ENCODE measurements at places on chromosomes 13 and 19.

GRCh38 chr19:53876651-53877224 lies 5.3 kb upstream of the PRKCG start:
- DNase-seq = no peak

GRCh38 chr19:39167461-39168257 lies 29.1 kb upstream of the NCCRP1 start:
- no peak for DNase-seq

GRCh38 chr19:39506598-39506943 lies 7.8 kb downstream of the DLL3 start:
- no peak for DNase-seq

- DNase-seq = no peak
These were observed 13.0 kb downstream of the OR7A5 start for GRCh38 chr19:14821937-14822336.

GRCh38 chr19:55585658-55586339 lies 5.2 kb upstream of the ZNF579 start:
- peak; percentile 36 for DNase-seq

DNA sequence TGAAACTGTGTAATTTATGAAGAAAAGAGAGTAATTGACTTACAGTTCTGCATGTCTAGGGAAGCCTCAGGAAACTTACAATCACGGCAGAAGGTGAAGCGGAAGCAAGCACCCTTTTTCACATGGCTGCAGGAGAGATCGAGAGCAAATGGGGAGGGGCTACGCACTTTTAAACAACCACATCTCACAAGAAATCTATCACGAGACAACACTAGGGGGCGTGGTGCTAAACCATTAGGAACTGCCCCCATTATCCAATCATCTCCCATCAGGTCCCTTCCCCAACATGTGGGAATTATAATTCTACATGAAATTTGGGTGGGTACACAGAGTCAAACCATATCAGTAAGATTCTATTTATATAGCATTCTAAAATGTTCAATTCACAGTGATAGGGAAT lies 114.8 kb upstream of the TRPC4 start:
- DNase-seq = no peak

GRCh38 chr13:33017323-33017929 lies 1.2 kb downstream of the KL start:
- no peak for DNase-seq

GRCh38 chr19:4456843-4457653 lies 546 bp downstream of the UBXN6 start:
- peak; percentile 40 for DNase-seq

- DNase-seq = peak; percentile 26
These were observed 1.3 kb downstream of the MAN2B1 start for GRCh38 chr19:12665281-12665573.

GRCh38 chr19:51194527-51195315 lies 30.2 kb upstream of the CD33 start:
- no peak for DNase-seq

- DNase-seq = no peak
These were observed 1350.8 kb upstream of the SLC10A2 start for GRCh38 chr13:104416973-104417372.

- DNase-seq = no peak
These were observed 27.6 kb downstream of the CSNK1G2 start for GRCh38 chr19:1968279-1969175.

DNA sequence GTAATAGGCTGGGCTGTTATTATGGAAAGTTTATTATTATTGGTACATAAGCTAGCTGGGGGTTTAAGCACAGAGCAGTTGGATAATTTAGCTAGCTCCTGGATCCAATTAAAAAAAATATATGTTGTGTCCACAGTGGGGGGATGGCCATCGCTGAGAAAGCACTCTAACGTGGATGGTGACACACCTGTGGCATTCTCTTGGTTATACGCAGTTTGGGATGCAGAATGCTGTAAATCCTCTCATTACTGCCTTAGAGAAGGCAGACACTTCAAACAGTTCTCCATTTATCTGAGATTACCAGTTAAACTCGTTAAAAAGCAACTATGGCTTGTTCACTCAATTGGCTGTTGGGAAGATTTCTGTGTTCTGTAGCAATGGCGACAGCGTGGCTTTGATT lies 2.4 kb upstream of the ZNF536 start:
- DNase-seq = no peak

- no peak for DNase-seq
These were observed 4.3 kb downstream of the YJEFN3 start for GRCh38 chr19:19532806-19533701.

GRCh38 chr19:49344505-49345423 lies 9.6 kb downstream of the CD37 start:
- DNase-seq = no peak

DNA sequence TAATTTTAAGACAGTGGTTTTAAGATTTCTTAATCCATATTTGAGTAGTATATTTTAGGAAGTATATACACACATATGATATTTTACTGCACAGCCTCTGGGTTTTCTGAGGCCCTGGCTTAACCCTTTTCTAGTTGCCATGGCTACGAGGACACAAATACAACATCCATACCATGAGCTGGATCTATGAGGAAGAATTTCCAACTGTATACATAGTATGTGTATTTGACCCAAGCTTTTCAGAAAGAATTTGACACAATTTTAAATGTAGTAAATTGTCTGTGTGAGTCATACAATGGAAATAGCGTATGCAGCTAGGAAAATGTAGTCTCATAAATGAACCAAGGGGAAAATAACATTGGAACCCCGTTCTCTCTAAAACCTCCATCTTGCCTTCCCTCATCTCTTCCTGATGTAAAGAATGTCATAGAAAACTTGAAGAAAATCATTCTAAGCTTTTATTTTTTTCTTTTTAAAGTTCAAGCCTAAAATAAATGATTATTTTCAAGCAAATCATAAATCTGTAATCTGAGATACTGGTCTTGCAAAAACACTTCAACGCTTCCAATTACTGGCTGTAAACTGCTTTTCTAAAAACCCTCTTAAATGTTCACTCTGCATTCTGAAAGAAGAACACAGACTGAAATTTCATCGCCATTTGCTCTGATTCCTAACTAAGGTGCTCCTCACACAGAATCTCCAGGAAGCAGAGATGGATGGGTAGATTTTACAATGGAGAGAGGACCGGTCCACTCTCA lies 172.4 kb downstream of the LACC1 start:
- DNase-seq = no peak

DNA sequence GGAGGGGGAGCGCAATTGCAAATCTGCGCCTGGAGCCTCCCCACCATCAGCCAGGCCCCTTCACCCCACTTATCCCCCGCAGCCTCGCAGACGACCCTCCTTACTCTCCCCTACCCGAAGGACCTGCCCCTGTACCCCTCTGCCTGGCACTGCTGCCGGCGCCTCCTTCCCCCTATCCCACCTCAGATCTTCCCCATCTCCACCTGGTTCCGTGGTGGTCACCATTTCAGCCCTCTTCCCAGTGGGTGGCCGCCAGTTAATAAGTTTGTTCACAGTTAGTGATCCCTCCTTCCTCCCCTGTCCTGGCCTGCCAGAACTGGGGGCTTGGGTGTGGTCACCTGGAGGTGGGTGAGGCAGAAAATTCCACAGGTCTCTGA lies 397 bp downstream of the SLC44A2 start:
- DNase-seq = no peak

- no peak for DNase-seq
These were observed 384.9 kb downstream of the KCNRG start for GRCh38 chr13:50400035-50400726.

- no peak for DNase-seq
These were observed 1.8 kb downstream of the DACH1 start for GRCh38 chr13:71864986-71865873.

DNA sequence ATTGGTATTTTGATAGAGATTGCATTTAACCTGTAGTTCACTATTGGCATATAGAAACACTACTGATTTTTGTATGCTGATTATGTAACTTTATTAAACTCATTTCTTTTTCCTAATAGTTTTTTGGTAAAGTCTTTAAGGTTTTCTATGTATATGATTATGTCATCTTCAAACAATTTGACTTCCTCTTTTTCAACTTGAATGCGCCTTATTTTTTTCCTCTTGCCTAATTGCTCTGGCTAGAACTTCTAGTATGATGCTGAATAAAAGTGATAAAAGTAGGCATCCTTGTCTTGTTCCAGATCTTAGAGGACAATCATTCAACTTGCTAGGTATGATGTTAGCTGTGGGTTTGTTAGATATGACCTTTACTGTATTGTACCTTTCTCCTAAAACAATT lies 1034.9 kb downstream of the PCDH9 start:
- DNase-seq = no peak

- no peak for DNase-seq
These were observed 9.7 kb downstream of the SIGLEC8 start for GRCh38 chr19:51448411-51449016.

- DNase-seq = no peak
These were observed 20.1 kb downstream of the PCCA start for GRCh38 chr13:100108913-100109507.

GRCh38 chr13:97226788-97227627 lies 4.9 kb downstream of the MBNL2 start:
- DNase-seq = peak; percentile 32

- DNase-seq = no peak
These were observed 24.0 kb downstream of the SKA3 start for GRCh38 chr13:21152251-21152899.

GRCh38 chr13:94329754-94330551 lies 149.5 kb downstream of the DCT start:
- DNase-seq = no peak

DNA sequence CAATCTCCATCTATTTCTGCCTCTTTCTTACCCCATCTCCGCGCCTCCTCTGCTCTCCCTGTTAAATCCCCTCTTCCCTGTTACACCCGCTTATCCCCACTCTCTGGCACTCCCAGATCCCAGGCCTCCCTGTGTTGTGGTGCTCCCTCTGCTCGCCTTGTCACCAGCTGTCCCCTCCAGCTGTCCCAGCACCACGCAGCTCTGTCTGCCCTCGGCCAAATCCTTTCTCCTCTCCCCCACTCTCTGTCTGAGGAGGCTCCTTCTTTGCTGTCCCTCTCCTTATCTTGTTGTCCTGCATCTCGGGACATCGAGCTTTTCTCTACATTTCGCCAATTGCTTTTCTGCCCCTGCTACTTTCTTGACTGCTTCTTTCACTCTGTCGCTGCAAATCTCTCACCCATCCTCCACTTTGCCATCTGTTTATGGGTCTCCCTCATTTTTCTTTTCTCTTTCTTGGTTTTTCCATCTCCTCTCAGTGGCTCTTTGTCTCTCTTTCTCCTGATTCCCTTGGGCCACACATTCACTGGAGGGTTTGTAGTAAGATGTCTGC lies 941 bp downstream of the ZNF160 start:
- no peak for DNase-seq

- DNase-seq = no peak
These were observed 20.4 kb downstream of the CHERP start for GRCh38 chr19:16521715-16522289.

DNA sequence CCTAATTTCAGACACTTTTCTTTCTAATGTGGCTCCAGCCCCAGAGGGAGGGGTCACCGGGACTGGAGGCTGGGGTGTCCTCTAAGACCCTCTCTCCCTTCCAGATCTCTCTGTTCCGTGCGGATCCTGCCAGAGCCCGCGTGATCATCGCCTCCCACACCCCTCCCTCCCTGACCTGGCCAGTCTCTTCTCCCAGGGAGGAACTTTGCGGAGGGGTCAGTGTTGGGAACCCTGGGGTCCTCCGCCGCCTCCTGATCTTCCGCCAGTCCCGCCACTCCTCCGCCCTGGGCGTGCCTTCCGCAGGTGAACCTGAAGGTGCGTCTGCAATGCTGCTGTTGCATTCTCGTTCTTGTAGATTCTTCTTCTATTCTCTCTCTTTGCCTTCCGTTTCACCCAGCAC lies 9.1 kb downstream of the SOX21 start:
- no peak for DNase-seq

DNA sequence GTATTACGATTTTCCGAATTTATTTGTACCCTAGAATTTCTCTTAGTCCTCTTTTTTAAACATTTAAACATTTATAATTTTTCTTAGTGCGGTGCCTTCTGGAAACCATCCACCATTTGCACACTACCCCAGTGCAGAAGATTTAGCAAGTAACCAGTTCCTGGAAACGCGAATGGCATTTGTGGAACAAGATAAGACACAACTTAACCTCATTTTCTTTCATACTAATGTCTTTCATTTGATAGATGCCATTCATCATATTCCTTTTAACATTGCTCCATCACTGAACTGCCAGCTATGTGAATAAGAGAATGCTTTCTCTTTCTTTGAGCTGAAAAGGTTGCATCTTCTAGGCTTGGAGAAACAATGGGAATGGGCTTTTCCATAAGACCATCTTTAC lies 6.8 kb downstream of the FRY start:
- no peak for DNase-seq

DNA sequence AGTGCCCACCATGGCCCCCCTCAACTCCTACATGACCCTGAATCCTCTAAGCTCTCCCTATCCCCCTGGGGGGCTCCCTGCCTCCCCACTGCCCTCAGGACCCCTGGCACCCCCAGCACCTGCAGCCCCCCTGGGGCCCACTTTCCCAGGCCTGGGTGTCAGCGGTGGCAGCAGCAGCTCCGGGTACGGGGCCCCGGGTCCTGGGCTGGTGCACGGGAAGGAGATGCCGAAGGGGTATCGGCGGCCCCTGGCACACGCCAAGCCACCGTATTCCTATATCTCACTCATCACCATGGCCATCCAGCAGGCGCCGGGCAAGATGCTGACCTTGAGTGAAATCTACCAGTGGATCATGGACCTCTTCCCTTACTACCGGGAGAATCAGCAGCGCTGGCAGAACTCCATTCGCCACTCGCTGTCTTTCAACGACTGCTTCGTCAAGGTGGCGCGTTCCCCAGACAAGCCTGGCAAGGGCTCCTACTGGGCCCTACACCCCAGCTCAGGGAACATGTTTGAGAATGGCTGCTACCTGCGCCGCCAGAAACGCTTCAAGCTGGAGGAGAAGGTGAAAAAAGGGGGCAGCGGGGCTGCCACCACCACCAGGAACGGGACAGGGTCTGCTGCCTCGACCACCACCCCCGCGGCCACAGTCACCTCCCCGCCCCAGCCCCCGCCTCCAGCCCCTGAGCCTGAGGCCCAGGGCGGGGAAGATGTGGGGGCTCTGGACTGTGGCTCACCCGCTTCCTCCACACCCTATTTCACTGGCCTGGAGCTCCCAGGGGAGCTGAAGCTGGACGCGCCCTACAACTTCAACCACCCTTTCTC lies 8.2 kb downstream of the FOXA3 start:
- no peak for DNase-seq

DNA sequence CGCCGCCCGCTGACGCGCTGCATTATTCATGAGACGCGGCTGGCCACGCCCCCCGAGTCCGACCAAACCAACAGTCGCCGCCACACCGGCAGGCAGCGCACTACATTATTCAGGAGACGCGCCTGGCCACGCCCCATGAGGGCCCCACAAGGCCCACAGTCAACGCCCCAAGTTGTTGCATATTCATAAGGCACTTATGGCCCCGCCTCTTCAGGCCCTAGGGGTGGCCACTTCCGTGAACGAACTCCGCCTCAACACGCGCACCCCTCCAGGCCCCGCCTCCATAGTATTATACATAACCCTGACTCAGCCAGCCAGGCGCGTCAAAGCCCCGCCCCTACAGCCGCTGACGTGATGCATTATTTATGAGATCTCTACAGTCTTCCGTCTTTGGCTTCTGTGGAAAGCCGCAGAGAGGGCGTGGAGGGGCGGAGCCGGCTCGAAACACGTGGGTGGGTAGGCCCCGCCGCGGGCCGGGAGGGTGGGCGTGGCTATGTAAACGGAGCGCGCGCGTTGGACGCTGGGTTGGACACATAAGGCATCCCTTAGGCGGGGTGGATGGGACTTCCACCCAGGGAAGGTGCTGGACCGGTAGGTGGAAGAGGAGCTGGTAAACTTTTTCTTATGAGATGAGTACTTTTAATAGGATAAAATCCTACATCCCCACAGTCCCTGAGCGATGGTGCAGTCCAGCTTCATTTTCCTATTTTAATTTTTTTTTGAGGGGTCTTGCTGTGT lies 423 bp upstream of the ELL start:
- DNase-seq = peak; percentile 100

- DNase-seq = no peak
These were observed 15.6 kb downstream of the PABPC3 start for GRCh38 chr13:25111585-25111956.
